ENCODE measurements at places on chromosomes 13 and 19.

GRCh38 chr13:107348471-107348870, 780.5 kb upstream of the ARGLU1 start:
- no peak for DNase-seq

GRCh38 chr13:96141032-96141431, 51.1 kb downstream of the HS6ST3 start:
- DNase-seq: no peak

DNA sequence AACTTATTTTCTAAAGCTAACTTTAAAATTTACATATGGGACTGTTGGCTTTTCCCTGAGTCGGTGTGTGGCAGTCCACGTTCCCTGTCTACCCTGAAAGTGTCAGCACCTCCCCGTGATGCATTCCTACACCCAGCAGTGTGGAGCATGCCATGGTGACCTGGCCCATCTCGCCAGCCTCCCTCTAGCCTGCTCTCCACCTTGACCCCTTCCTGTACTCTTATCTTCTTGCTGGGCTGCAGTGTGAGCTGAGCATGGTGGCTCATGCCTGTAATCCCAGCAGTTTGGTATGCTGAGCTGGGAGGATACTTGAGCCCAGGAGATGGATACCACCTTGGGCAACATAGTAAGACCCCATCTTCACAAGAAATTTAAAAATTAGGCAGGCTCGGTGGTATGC, 25.4 kb downstream of the MICOS13 start:
- no peak for DNase-seq

DNA sequence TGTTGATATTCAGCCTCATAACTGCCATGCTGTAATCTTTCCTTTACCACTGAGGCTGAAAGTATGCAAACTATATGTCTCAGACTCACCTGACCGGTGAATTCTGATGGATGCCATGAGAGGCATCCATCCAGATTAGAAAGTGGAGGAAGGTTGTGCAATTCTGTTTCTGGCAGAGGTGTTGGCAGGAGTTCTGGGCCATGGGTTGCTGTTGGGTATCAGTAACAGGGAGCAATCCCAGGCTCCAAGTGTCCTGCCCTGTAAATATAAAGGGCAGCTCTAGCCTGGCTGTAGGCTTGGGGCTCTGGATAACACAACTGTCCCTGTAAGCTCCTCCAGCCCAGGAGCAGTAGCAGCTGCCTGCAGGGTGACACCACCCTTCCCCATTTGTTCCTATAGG, 77.4 kb upstream of the ABCC4 start:
- DNase-seq: no peak

GRCh38 chr13:97011446-97012131, 17.3 kb upstream of the OXGR1 start:
- no peak for DNase-seq

DNA sequence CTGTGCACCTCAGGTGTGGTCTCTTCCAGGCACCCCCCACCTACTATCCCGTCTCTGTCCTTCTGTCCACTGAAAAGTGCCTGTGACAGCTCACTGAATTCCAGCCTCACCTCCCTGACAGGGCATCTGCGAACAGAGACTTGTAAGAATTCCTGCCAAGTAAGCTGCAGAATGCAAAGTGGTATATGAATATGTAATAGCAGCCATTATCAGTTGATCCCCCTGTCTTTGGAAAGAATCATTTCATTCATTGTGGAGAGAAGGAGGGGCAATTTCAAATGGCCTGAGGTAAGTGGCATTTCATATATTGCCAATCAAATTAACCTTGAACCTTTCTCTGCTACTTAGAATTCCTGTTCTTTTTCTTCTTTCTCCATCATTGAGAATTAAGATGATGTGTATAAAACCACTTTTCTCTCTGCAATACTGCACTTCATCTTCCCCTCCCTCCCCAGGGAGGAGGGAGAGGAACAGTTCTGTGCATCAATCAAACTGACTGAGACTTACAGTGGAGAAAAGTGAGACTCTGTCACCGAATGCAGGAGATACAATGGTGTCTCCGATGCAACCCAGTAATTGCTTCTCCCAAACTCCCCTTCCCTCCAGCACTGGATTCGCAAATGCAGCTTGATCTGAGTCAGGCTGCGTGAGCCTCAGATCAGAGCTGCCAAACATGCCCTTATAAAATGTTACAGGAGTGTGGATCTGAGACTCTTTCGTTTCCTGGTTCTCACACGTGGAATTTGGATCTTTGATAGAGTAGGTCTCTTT, 91.7 kb downstream of the SLC10A2 start:
- DNase-seq: no peak

GRCh38 chr19:35592226-35592625, 6.3 kb downstream of the PMIS2 start:
- DNase-seq: no peak

DNA sequence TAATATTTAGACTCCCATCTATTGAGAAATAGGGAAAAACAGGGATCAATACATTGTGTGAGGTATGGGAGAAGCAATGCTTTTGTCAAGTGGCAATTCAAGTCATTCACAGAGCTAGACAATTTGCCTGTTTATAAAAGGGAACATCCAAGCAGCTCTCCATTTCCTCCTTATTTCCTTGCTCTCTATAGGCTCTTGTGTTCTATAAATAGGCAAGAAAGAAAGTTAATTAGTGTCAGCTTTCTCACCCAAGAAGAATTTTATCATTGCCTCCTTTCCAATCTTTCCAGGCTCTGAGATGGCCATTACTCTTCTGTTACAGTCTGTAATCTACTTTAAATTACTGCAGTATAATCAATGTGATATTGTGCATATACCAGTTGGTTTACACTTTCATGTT, 199.9 kb downstream of the LHFPL6 start:
- no peak for DNase-seq

DNA sequence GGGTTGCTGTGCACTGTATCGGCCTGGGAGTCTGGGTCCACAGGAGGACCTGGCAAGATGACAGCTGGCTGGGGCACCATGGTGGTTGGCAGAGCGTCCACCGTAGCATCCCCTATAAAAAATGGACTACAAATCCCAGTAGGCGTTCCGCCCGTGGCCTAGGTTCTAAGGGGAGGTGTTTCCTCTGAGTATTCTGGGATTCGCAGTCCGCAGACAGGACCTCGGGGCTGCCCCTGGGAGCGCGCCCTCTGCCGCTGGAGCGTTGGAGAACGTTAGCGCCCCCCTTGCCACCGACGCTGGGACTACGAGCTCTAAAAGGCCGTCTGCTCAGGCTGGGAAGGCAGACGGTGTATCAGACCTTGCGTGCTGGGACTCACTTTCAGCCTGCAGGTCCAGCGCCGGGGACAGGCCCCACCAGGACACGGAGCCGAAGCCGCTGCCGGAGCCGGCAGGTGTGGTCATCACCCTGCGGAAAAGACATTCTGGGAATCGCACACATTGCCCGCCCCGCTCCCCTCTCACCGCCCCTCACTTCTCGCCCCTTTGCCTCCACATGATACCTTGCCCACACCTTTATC, 372 bp downstream of the DNAAF3 start:
- DNase-seq: no peak

- no peak for DNase-seq
Observed at GRCh38 chr13:101841698-101842097, 389.2 kb downstream of the ITGBL1 start.

Data from activated CD4-positive, CD25-positive, alpha-beta regulatory T cell treated with anti-CD3 and anti-CD28 coated beads, Interleukin-2, amount 50 U/mL, for 72 hours (primary cell).